Bone marrow (tissue), 2 donors: ENCODE measurements at places on chromosomes 3 and 15.

DNA sequence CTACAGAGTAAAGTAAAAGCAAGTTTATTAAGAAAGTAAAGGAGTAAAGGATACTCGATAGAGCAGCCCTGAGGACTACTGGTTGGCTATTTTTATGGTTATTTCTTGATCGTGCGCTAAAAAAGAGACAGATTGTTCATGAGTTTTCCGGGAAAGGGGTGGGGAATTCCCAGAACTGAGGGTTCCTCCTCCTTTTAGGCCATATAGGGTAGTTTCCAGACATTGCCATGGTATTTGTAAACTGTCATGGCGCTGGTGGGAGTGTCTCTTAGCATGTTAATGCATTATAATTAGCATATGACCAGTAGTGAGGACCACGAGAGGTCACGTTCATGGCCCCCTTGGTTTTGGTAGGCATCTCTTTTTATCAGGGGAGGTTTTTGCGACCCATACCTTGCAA lies 213.1 kb downstream of the OSBPL10 start:
- DNase-seq = no peak

GRCh38 chr3:10883478-10884234 lies 67.6 kb downstream of the SLC6A11 start:
- DNase-seq = no peak

GRCh38 chr3:63877737-63878393 lies 14.2 kb downstream of the ATXN7 start:
- DNase-seq = no peak

- DNase-seq = no peak
Measured at GRCh38 chr15:35963326-35963725, 417.4 kb upstream of the DPH6 start.
